ENCODE measurements at places on chromosomes 16 and 17.

GRCh38 chr16:47490471-47490870 lies 29.3 kb downstream of the PHKB start:
- no peak for DNase-seq

DNA sequence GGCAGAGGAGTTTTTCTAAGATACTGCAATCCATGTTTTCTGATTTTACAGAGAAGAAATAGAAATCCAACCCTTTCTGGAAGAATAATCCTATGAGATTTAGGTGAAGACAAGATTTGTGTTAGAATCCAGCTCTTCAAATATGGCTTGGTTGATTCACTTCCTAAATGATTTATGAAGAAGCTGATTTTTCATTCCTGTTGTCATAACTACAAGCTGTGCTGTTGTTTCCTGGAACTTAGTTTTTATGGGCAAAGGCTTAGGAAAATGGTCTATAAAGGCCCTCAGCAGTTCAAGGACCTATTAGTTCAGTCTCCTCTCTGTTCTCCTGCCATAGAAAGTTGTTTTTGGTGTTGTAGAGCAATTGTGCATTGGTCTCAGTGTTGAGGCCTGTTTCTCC lies 174.2 kb upstream of the FAM20A start:
- no peak for DNase-seq

DNA sequence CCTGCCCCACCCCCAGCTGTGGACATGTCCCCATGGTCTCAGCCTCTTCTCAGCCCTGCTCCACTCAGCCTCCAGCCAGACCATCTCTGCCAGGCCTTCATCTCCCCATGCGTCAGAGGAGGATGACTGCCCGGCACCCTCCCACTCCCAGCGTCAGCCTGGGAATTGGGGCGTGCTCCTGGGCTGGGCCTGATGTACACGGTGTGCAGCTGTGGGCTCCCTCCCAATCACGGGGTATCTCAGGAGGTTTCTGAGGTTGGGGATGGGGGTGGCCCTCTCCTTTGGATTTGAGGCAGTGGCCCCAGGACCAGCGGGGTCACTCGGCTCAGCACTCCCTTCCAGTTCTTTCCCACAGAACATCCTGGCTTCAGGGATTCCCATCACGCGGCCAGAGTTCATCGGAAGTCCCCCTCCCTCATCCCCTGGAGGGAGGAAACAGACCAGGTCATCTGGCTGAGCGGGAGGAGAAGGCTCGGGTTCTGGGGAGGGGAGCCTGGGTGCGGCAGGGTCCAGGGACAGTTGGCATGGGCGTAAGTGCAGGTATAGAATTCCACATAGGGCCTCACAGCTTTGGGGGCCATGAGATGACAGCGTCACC lies 36.9 kb downstream of the SOCS3 start:
- no peak for DNase-seq

DNA sequence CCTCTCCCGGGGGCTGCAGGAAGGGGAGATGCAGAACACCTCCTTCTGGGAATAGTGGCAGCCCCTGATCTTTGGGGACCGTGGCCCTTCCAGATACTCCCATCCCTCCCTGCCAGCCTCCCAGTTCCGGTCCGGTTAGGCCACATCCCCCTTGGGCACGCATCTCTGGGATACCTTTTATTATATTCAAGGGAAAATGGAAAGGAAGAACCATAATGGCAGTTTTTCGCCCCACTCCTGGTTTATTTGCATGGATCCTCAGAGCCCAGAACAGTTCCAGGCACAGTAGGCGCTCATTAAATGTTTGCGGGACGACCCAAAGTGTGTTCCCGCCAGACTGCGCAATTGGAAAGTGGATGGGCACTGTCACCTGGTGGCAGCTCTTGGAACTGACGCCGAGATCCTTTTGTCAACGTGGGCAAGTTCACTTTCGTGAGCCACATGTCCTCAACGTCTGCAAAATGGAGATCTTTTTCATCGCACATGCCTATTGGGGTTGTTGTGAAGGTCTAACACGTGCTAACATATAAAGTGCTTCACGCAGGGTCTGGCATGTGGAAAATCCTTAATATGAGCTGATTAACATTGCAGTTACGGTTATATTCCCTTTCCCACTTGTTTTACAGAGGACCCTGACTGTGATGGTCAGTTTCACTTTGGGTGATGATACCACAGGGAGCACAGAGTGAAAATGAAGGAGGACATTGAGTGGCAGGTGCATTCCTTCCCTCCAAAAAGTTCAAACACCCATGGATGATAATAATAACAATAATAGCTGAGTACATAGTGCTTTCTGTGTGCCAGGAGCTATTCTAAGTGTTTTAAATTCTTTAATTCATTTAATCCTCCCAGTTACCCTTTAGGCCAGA lies 1.7 kb upstream of the GPRC5B start:
- DNase-seq = peak; percentile 81

DNA sequence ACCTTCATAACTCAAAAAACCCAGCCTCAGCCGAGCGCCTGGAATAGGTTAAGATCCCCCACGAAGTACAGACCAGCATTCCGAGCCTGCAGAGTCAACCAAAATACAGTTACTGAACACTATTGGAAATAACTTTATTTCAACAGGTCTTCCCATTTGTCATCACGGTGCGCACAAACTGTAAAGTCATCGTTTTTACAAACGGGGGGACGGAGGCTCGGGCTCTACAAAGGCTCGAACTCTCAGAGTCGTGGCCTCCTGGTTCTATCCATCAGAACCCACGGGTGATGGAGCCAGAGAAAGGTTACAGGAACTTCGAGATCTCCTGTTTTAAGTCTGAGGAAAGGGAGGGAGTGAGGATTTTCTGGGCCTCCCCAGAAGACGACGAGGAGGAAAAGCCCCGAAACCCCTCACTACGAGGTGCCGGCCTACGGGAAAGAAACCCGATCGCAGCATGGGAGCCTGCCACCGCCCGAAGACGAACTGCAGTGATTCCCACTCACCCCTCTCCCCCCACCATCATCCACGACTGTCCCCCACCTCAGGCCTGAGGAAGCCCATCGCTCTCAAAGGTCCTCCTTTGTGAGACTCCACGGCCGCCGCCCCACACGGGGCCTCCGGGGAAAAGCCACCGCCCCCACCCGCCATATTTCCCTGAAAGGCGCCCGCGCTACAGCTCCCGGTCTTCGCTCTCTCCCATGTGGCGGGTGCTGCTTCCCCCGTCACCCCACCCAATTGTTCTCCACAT lies 917 bp downstream of the YWHAE start:
- DNase-seq = no peak

GRCh38 chr16:67256701-67257230 lies 8.0 kb downstream of the SLC9A5 start:
- DNase-seq = no peak

- peak; percentile 3 for DNase-seq
These were observed 459.9 kb upstream of the MAF start for GRCh38 chr16:80060470-80060869.

DNA sequence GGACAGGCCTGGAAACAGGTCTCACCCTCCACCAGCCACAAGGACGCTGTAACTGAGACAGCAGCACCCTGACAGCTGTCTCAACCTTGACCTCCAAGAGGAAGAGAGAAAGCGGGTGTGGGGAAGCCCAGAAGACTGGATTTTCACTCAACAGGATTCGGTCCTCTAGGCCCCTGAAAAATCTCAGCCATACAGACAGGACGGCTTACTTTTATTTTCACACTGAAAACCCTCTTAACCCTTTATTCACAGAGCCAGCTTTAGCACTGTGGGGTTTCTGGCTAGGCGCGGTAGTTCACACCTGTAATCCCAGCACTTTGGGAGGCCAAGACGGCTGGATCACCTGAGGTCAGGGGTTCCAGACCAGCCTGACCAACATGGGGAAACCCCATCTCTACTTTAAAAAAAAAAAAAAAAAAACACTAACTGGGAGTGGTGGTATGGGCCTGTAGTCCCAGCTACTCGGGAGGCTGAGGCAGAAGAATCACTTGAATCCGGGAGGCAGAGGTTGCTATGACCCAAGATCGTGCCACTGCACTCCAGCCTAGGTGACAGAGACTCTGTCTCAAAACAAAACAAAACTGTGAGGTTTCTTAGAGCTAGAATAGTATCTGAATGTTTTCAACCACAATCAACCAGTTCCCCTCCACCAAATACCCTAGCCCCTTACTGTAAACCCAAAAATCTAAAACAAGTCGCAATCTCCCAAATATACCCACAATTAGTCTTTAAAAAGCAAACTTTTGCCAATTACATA lies 5.3 kb downstream of the ANKRD11 start:
- DNase-seq = peak; percentile 64

GRCh38 chr17:76870377-76870714 lies 2.1 kb downstream of the MGAT5B start:
- no peak for DNase-seq

DNA sequence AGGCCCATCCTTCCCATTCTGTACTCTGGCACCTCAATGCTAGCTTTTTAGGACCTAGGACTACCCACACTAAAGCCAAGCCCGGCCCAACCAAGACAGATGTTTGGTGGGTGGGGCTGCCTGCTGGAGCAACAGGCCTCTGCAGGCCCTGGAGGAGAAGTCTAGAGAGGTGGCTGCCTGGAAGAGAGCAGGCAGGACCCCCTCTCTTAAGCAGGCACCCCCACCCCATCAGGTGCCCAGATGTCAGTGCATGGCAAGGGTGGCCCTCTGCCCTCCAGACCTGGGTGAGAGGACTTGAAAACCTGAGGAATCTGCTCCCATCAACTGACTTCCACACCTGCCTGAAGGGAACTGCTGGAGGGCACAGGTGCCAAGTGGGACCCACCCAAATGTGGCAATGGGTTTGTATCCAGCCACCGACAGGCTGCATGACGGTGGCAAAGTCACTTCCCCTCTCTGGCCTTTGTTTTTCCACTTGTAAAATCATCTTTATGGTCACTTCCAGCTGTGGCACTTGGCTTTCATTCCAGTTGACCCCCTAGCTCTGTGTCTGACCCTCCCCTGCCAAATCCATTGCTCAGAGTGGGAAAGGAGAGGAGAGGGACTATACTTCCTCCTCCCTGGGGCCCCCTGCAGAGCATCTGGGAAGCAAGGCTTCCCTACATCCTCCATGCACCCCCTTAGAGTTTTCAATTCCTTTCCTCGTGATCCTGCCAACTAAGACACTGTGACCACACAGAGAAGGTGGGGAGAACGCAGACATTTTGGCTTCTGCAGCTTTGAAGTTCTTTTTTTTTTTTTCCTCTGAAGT lies 1.7 kb upstream of the STAT5A start:
- no peak for DNase-seq

DNA sequence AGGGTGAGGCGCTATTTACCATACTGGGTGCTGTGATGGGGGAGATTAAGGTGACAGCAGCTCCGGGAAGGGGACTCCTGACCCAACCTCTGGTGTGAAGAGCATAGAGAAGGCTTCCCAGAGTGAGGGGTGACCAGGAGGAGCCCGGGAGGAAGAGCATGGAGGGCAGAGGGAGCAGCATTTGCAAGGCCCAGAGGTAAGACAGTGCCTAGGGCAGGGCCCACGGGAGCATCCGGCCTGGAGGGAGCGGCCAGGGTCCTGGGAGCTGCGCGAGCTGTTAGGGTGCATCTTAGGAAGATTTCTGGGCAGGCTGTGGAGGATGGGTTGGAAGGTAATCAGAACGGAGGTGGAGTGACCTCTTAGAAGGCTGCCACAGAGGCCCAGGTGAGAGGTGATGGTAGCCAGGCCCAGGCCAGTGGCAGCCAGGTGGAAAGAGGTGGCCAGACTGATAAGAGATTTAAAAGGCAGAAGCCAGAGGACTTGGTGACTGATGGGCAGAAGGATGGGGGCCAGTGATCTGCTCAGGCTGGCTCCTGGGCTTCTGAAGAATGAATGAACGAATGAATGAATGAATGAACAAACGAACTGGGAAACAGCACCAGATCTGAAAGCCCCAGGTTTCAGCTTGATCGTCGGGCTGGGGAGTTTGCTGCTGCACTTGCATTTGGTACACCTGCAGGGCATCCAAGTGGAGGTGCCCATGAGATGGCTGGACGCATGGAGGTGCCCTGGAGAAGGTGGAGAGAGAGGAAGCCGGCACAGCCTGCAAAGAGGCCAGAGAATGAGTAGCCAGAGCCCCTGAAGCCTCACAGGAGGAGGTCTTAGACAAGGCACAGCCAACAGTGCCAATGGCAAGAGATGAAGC lies 13.0 kb upstream of the TMEM92 start:
- no peak for DNase-seq

GRCh38 chr17:16517477-16517876 lies 25.5 kb upstream of the LRRC75A start:
- no peak for DNase-seq
